ENCODE measurements at places on chromosomes 6 and 20.

DNA sequence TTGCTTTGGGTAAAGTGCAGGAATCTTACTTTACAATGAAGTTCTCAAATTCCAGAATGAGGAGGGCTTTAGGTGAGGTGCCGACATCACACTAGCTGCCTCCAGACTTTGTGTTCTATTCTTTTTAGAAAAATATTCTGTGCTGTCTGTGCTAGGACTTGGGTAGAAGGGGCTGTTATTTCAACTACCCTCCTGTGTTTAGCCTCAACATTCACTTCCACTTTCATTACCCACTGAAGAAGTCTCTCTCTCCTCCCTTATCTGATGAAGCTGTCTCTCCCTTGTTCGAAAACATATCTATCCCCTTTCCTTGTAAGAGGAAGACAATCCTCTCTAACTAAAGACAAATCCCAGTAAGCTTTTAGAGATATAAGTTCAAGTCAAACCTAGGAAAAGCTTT, 25.0 kb upstream of the BRPF3 start:
- DNase-seq: no peak

GRCh38 chr20:23782366-23782983, 31.7 kb upstream of the CST1 start:
- DNase-seq: peak; percentile 4

DNA sequence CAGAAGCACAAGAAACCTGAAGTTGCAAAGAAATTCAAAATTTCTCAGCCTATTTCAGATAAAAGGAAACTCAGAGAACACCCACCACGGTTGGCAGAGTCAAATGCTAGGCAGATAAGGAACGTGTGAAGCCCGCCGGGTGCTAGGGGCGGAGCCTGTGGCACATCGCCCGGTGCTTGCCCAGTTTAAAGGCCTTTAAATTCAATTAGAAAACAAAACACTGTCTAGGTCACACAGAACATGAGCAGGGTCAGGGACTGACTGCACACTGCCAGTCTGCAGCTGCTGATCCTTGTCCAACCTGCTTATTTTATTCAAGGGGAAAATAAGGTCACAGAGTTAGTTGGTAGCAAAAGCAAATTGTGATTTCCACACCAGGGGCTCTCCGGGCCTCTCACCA, 75.8 kb downstream of the PSMG4 start:
- no peak for DNase-seq

- no peak for DNase-seq
These were observed 20.4 kb upstream of the LBP start for GRCh38 chr20:38325905-38326304.

DNA sequence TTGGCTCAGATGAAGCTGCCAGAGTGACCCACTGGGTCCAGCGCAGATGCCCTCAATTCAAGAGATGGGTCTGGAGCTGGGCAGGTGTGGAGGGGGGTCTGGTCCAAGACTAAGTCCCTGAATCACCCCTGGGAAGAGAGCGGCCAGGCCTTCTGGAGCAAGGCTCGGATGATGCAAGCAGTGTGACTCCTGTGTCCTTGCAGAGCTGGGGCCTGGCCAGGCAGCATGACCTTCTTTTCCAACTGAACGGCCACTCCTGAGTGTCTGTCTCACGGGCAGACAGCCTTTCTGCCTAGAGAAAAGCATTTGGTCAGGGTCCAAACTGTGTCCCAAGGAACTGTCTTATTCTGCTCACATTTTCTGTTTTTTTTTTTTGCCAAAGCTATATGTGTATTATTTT, 42.6 kb upstream of the FNDC1 start:
- no peak for DNase-seq

DNA sequence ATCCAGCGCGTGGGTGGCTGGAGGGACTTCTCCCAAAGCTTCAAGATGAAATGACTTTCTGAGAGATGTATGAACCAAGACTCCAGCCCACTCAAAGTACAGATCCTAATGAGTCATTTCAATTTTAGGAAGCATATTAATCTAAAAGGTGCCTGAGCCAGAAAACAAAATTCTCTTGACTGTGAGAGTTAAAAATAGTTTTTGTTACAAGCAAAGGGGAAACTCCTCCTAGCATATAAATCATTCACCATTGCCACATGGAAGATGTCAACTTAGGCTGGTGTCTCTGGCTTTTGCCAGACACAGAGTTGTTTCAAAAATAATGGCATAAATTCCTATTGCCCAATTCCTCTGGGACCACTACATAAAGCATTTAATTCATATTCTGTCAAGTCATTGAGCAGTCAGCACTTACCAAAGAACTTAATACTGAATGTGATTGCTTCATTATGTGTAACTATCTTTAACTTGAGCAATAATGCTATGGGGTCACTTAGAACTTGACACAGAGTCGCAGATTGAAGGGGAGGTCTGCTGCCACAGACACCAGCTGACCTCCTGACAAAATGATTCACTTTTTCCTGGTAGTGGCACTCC, 280.6 kb downstream of the SLC35F1 start:
- no peak for DNase-seq

- no peak for DNase-seq
These were observed 44.0 kb upstream of the MARCKS start for GRCh38 chr6:113813142-113813541.

DNA sequence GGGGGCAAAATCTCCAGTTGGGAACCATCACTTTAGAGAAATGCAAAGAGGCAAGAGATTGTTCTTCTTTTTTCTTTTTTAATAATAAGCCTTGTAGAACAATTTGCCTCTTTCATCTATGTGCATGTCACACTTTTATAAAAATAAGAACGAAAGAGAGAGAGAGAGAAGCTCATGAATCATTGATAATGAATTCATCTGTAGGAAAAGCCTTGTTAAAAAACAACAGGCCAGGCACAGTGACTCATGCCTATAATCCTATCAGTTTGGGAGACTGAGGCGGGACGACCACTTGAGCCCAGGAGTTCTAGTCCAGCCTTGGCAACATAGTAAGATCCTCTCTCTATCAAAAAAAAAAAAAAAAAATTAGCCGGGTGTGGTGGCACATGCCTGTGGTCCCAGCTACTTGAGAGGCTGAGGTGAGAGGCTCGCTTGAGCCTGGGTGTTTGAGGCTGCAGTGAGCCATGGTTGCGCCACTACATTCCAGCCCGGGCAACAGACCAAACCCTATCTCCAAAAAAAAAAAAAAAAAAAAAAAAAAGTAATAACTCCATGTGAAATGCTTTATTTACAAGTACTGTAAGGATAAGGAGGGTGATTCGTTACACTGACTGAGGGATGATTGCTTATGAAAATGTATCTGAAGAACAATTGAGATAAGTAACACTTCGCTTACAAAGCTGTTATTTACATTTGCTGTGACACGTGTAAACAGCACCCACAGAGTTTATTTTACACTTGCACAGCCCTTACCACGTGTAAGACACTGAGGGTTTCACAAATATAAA, 6.0 kb downstream of the CCN5 start:
- DNase-seq: no peak
